ENCODE measurements at places on chromosomes 13 and 19. TPM values are rescaled to one million over a fixed set of nuclear protein-coding genes. Genes with fewer than 3 reads are reported as not detected.

The ZNF540 gene
- total RNA-seq: 1.5 TPM

DNA sequence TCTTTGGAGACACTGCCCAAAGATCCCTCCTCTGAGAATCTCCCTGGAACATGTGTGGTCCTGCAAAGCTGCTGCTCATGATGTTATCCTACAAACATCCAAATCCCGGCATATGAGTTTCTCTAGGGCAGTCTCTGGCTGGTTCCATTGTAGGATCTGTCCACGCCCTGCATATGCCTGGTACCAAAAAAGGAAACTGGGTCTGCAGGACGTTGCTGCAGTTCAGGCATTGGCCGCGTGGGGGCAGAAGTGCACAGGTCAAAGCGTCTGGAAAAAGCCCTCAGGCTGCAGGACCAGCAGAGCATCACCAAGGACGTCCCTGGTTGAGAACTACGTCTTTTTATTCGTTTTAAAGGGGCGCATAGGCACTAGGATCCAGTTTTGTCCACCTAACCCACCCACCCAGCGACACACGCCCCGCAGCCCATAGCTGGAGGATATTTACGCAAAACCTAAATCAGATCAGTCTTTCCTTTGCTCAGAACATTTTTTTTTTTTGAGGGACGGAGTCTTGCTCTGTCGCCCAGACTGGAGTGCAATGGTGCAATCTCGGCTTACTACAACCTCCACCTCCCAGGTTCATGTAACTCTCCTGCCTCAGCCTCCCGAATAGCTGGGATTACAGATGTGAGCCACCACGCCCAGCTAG, 12.9 kb upstream of the ZNF564 start:
- H3K4me1 ChIP-seq: peaks cover 8% of the 10 kb centered on the region
- H3K27me3 ChIP-seq: peaks cover 2% of the 10 kb centered on the region
- DNase-seq: peak; percentile 93
- H3K4me3 ChIP-seq: no peak overlapping the region
- H3K27ac ChIP-seq: no peak overlapping the region

DNA sequence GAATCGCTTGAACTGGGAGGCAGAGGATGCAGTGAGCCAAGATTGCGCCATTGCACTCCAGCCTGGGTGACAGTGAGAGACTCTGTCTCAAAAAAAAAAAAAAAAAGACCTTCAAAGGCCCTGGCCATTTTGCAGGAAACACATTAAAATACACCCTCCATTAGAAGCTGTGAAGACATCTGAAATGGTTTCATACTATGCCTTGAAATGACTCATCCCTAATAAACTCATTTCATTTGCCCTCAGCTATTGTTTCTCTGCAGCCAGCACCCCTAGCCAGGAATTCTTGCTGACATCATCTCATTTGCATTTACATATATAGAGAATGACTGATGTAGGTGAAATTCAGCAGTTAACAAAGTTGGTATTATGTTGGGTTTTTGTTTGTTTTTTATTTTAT, 8.7 kb downstream of the EML2 start:
- peaks cover 37% of the 10 kb centered on the region for H3K36me3 ChIP-seq
- DNase-seq: no peak
- no peaks in the 10 kb centered on the region for H3K27me3 ChIP-seq
- no peak overlapping the region for H3K27ac ChIP-seq
- H3K4me3 ChIP-seq: no peak overlapping the region
- peaks cover 18% of the 10 kb centered on the region for H3K4me1 ChIP-seq

DNA sequence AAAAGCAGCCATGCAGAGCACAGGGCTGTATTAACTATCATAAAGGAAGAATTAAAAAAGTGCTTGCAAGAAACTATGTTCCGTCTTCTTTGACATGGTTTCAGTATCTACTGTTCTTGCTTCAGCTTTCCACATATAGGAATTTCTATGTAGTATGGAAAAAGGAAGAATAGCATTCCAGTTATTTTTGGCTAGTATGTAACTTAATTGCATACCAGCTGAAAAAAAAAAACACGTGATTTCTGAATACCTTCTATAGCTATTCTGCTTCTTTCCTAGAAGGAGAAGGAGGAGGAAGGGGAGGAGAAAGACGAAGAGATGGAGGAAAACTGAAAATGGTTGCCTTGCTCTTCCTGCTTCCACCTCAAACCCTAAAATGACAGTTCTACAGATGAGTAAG, 619.0 kb downstream of the KCTD12 start:
- no peak overlapping the region for H3K27ac ChIP-seq
- no peaks in the 10 kb centered on the region for H3K4me1 ChIP-seq
- H3K27me3 ChIP-seq: no peaks in the 10 kb centered on the region
- no peak overlapping the region for H3K4me3 ChIP-seq

The HCN2 gene
- 3.5 TPM for total RNA-seq

- H3K4me1 ChIP-seq: peaks cover 9% of the 10 kb centered on the region
- H3K27ac ChIP-seq: no peak overlapping the region
- no peak overlapping the region for H3K4me3 ChIP-seq
- H3K27me3 ChIP-seq: no peaks in the 10 kb centered on the region
Observed at GRCh38 chr13:20546556-20546955, 20.4 kb upstream of the IFT88 start.

DNA sequence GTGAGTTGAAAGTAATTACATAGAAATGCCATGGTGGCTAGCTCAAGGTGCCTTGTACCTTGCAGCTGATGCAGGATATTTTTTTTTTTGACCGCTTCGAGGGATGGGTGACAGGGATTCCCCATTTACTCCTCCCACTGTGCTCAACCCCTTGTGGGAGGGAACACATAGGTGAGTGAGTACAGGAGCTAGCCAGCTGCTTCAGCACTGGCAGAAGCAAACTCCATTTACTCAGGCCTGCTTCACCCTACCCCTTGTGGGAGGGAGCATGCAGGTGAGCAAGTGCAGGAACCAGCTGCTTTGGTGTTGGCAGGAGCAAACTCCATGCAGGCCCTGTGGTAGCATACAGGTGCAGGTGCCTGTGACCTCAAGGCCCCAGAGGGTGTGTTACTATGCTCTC, 330.1 kb downstream of the TDRD3 start:
- H3K4me1 ChIP-seq: no peaks in the 10 kb centered on the region
- H3K27me3 ChIP-seq: no peaks in the 10 kb centered on the region
- no peaks in the 10 kb centered on the region for H3K36me3 ChIP-seq
- no peak for DNase-seq
- no peak overlapping the region for H3K4me3 ChIP-seq
- no peak overlapping the region for H3K27ac ChIP-seq

The MPND gene
- total RNA-seq: 19.1 TPM

The GAPDHS gene
- total RNA-seq: not detected

The PSMD8 gene
- total RNA-seq: 167 TPM

The CACNA1A gene
- total RNA-seq: 3.6 TPM

DNA sequence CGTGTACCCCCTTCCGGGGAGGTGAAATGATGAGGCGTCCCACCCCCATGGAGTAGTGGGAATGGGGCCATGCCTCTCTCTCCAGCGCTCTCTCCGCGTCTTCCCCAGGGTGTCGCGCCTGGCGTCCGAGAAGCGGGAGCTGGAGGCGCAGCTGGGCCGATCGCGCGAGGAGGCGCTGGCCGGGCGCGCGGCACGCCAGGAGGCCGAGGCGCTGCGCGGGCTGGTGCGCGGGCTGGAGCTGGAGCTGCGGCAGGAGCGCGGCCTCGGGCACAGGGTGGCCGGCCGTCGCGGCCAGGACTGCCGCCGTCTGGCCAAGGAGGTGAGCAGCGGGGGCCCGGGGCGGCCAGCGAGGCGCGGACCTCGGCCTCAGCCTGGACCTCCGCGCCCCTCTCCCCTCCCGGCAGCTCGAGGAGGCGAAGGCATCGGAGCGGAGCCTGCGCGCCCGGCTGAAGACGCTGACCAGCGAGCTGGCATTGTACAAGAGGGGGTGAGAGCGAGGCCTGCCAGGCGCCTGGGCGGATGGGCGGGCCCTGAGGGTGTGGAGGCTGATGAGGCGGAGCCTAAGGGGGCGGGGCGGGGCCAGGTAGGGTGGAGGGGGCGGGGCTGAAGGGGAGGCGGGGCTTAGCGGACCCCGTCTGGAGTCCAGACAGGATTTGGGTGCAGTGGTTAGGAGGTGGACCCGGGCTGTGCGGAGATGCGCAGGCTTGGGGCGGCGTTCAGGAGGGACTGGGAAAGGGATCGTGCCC, 7.7 kb downstream of the PGLYRP1 start:
- DNase-seq: peak; percentile 74
- H3K4me1 ChIP-seq: peaks cover 18% of the 10 kb centered on the region
- no peak overlapping the region for H3K27ac ChIP-seq
- peaks cover 13% of the 10 kb centered on the region for H3K27me3 ChIP-seq

The LRRC63 gene
- 1.1 TPM for total RNA-seq

The VAV1 gene
- 107 TPM for total RNA-seq

All from activated CD4-positive, alpha-beta memory T cell treated with anti-CD3 and anti-CD28 coated beads, Interleukin-2, amount 10 ng/mL, durations not matched to agents 7 days and 5 days (primary cell).